RKO (cell line): ENCODE measurements at places on chromosomes 1 and 21.

DNA sequence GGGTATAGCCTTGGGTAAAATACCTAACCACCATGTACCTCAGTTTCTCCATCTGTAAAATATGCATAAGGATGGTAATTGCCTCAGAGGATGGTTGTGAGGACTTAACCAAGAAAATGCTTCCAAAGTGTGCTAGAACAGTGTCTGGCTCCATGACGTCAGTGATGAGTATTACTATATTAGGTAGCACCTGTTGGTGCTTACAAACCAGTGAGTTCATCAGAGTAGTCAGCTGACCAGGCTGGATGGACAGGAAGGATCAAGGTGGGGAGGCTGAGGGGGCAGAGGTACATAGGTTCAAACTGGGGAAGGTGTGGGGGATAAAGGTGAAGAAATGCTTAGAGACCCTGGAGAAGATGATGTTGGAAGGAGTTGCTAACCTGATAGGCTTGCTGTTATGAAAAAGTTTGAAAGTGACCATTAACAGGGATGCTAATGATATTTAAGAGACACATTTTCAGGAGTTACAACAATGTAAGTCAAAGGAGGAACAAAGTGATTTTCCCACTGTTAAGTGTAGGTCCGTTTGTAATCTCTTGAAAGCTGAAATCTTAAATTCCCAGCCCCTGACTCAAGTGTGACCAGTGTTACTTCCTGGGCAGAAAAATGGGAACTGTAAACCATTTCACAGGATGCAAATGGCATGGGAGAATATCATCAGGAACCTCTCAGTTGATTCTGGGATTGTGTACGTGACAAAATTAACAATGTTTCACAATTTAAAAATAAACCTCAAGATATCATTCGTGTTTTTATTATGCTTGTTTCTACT, 4.4 kb downstream of the NTPCR start:
- no peak for DNase-seq

DNA sequence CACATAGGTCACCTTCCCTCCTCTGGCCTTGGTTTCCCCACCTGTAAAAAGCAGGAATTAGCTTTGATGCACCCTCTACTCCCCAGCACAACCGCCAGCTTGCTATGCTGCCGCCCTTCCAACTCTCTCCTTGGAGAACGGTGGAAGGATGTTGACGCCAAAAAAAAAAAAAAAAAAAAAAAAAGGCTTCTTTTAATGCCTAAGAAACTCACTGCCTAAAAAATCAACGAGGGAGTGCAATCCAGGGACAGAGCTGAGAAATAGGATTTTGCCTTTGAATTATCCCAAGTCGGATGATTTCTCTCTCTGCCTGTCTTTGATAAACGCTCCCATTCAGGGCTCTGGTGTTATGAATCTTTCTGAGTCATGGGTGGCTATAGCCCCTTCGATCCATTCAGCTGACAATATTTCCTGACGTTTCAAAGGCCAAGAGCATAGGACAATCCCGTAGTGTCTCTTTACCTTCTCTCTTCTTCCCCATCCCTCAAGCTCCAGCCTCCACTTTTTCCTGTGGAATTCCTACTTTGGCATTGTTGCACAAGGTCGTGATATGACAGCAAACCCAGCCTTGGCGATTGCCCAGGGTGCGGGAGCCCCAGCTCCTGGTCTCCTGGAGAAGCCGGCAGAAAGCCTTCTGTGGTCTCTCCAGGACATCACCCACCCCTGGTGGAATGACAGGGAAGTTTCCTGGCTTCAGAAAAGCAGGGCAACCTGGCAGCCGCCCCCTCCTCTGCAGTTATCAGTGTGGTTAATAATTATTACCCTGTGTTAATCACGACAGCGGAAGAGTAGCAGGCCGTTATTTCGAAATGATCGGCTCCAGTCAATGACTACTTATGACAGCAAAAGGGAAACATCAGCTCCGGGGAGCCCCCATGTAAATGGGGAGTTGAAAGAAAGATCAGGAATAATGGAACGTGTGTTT, 8.0 kb upstream of the PLXNA2 start:
- no peak for DNase-seq

- DNase-seq: no peak
These were observed 15.5 kb downstream of the CD101 start for GRCh38 chr1:117017062-117017461.

DNA sequence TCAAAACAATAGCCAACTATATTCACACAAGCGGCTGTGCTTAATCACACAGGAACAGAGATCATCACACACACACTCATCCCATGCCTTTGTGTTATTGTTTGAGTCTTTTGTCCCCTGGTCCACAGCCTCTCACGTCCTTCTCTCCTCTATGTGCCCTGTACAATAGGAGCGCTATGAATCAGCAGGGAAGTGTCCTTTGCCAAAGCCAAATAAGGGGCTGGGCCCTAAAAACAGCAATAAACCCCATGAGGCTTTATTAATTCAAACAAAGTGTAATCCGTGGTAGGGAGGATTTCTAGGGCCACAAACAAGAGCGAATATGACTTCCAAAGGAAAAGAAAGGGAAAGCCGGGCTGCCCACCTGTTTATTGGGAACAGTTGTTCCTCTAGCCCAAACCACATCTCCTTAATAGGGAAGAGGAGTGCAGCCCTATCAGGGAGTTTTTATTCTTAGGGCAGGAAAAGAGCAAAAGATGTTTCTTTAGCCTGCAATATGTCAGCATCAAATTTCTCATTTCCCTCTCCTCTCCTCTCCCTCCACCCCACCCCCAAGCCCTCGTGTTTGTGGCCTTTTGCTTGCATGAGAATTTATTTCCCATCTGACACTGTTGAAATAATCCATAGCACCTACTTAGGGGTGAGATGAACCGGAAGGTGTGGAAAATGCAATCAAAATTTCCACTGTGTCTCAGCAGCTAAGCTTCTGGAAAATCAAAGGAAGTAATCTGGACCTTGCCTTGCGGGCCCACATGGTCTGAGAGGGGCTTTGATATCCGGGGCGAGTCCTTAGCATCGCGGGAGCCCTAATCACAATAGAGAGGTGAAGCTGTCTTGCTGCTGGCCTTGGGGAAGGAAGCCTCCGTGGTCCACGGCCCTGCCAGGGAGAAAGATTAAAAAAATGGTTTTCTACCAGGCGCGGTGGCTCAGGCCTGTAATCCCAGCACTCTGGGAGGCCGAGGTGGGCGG, 45.3 kb upstream of the ITPKB start:
- no peak for DNase-seq

DNA sequence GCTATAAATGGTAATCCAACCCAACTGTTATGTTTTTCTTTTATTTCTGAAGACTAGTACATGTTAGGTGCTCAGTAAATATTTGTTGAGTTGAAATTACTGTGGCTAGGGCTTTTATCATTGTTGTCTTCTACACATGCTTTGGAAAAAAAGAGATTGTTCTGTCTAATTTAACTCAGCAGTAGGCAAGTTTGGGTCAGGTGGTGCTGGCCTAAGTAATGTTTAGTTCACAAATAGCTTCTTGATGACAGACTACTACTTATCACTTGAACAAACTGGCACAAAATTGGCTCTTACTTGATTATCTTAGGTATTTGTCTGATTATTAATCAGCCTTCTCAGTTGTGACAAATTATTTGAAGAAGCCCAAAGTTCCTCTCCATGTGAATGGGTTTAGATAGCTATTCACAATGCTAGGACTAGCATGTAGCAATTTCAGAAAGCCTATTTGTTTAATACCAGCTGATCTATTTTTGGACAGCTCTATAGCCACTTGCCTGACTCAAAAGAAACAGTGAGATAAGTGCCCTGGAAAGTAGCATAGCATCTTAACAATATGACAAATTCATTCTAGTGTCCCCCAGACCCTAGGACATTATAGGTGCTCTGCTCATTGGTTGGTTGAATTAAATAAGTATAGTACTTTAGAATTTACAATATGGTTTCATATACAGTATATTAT, 32.6 kb downstream of the TMEM200B start:
- no peak for DNase-seq

- peak; percentile 47 for DNase-seq
These were observed 5.0 kb upstream of the KIF21B start for GRCh38 chr1:201028461-201028889.

DNA sequence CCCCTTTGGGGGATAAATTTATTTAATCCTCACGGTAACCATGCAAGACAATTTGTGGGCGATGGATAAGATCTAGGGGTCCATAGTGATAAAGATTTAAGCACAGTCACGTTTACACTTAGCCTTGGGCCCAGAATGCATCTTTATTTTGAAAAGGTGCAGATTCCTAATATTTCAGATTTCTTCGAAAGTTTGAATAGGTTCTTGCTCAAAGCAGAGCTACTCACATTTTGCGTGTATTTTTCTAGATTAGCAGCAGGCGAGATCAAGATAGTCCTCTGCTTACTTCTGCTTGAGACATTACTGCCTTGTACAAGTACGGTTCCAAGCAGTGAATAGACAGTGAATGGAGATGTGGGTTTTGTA, 647 bp downstream of the TSEN15 start:
- DNase-seq: peak; percentile 36

DNA sequence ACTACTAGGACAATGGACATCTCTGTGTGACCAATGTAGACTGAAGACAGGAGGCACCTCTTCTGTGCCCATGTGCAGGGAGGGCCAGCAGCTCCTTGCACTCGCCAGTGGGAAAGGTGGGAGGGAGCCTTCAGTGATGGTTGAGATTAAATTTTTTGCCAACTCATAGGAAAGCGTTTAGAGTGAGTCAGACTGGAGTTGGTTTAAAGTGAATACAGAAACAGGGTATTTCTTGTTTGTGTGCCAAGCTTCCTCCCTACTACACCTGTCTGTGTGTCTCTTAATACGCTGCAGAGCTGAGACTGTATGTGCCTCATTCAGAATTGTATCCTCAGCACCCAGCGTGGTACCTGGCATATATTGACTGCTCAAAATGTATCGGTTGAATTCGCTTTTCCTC, 13.5 kb upstream of the COL16A1 start:
- DNase-seq: no peak

- DNase-seq: peak; percentile 23
These were observed 10.4 kb downstream of the LGALS8 start for GRCh38 chr1:236534151-236534651.

- DNase-seq: no peak
These were observed 125.9 kb upstream of the GREM2 start for GRCh38 chr1:240737766-240738265.

DNA sequence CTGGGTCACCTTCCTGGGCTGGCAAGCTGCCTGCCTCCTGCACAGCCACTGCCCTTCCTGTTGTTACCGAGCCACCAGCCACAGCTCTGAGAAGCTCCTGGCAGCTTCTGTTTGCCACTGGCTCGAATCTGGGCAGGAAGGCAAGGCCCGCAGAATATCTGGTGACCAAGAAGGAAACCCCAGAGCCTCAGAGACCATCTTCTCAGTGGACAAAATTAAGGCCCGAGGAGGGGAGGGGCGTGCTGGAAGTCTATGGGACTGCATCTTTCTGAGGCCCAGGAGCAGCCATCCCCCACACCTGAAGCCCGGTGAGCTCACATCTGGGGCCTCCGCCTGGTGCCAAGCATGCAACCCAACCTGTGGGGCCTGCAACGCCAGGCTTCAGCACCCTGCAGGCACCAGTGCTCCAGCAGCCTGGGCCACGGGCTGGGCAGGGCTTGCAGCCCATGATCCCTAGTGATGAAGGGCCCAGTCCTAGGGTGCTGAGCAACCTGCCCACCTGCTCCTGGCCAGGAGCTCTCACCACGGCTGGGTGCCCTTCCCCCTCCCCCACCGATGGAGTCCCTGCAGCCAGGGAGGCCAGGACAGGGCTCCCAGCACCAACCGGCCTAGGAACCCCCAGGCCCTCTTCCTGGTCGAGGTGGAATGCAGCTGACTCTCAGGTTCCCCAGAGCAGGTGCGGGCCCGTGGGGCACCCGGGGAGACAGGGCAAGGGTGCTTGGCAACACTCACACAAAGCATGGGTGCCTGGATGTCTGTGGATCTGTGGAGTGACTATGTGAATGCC, 879 bp downstream of the CPTP start:
- DNase-seq: peak; percentile 38

DNA sequence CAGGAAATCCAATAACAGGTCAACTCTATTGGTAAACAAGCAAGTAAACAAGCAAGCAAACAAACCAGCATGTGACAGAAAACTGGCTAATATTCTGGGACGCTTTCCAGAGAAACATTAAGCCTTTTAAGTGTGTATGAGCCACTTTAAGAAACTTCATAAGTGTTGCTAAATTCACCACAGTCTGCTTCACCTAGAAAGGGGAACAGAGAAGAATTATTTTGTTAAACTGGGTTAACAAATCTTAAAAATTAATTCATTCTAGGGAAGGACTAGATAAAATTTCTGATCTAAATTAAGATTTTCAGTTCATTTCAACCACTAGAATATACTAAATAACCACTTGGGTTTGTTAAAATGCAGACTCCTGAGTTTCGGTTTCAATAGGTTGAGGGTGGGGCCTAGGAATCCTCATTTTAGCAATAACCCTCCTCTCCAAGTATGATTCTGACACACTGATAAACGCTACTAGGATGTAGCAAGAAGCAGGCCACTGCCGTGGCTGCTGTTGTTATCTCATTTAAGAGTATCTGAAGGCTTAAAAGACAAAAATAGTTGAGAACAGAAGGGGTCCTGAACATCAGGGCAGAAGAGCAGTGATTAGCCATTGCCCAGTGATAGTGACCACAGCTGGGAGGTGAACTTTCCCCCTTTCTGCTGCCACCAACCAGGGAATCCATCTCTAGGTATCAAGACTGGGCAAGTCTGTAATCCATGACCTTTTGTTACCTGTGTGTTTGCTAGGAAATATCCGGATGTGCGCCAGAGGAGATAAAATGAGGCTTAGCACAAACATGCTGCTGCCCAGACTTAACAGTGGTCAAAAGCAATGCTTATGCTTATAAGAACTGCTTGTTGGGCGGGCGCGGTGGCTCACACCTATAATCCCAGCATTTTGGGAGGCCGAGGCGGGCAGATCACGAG, 11.2 kb downstream of the CREG1 start:
- DNase-seq: no peak

- peak; percentile 3 for DNase-seq
These were observed 46.8 kb upstream of the TARDBP start for GRCh38 chr1:10965546-10966226.

- DNase-seq: no peak
These were observed 73.3 kb downstream of the CACNA1E start for GRCh38 chr1:181556631-181557030.

GRCh38 chr21:44006656-44007055, 5.5 kb upstream of the TRAPPC10 start:
- no peak for DNase-seq

DNA sequence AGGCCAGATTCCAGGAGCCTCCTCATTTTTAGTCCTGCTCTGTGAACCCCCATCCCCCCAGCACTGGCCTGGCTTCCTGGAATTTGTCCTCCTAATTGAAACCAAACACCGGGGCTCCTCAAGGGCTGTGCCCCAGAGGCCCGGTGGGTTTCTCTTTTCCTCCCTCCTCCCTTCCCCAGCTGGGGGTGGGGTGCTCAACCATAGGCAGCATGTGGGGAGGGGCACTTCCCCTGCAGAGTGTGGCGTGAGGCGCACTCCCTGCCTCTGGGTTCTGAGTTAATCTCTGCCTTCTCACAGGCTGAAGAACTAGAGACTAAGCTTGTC, 67.5 kb upstream of the ACOT11 start:
- no peak for DNase-seq

GRCh38 chr1:85153149-85153891, 47.5 kb downstream of the SYDE2 start:
- no peak for DNase-seq

- no peak for DNase-seq
These were observed 8.1 kb downstream of the NFASC start for GRCh38 chr1:204878621-204879234.
